ENCODE measurements at places on chromosomes 1 and 21.

- no peak for DNase-seq
These were observed 30.6 kb upstream of the SDE2 start for GRCh38 chr1:226029568-226030225.

DNA sequence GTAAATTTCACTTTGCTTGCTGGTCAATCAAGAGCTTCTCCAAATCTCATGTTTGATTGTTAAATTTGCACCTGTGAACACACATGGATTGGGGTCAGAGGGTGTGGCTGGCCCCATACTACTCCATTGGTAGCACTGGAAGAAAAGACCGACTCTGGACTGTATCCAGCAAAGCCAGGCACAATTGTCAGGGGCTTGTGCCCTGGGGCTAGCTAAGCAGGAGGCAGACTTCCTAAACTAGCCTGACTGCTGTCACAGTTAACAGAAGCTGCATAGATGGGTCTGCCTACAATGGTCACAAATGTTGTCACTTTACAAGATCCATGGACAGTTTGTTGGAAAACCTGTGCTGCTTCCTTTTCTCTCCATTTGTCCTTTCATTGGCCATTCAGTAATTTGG, 421.0 kb downstream of the DSCAM start:
- DNase-seq: no peak

GRCh38 chr1:226542623-226543103, 5.9 kb upstream of the STUM start:
- DNase-seq: no peak

GRCh38 chr1:202238914-202239313, 45.3 kb downstream of the LGR6 start:
- no peak for DNase-seq

- DNase-seq: no peak
These were observed 93.9 kb upstream of the ADGRL2 start for GRCh38 chr1:81706650-81707435.

GRCh38 chr1:234881893-234882771, 246.5 kb downstream of the TOMM20 start:
- peak; percentile 71 for DNase-seq

- DNase-seq: no peak
These were observed 274.0 kb upstream of the NR5A2 start for GRCh38 chr1:199753513-199753912.

DNA sequence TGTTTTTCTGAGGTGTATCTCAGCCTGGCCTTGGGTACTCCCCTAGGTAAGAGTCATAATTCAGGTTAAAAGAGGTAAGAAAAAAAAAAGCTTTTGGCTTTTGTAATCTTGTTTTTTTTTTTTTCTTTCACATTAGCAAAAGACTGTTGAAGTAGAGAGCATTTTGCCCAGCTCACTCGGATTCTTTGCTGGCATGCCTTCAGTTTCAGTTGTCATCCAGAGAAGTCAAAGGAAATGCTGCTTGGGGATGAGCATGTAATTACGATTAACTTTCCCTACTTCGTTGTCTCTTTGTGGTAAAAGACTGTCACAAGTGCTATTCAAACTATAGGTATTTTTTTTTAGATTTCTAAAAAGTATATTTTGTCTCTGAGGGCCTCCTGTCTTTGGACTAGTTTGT, 6.3 kb downstream of the BACH1 start:
- DNase-seq: no peak

GRCh38 chr1:213250041-213250440, 199.0 kb downstream of the RPS6KC1 start:
- DNase-seq: no peak

DNA sequence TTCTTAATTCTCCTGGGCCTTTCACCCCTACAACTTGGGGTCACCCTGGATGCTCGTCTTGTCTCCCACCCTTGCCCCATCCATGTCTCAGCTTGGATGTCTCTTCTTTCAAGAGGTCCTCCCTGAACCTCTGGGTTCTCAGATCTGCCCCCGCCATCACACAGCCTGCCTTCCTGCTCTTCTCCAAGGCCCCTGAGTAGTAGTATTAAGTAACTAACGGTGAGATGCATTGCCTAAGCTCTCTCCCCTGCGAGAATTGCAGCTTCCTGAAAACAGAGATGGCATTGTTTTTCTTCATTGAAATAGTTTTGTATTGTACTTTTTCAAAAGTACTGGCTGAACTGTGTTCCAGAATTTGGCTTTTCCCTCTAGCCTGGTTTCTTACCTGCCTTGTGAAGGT, 16.0 kb downstream of the MIIP start:
- DNase-seq: no peak

GRCh38 chr1:230012741-230013140, 54.3 kb upstream of the GALNT2 start:
- no peak for DNase-seq

- no peak for DNase-seq
These were observed 30.2 kb upstream of the RNF187 start for GRCh38 chr1:228457017-228457395.

DNA sequence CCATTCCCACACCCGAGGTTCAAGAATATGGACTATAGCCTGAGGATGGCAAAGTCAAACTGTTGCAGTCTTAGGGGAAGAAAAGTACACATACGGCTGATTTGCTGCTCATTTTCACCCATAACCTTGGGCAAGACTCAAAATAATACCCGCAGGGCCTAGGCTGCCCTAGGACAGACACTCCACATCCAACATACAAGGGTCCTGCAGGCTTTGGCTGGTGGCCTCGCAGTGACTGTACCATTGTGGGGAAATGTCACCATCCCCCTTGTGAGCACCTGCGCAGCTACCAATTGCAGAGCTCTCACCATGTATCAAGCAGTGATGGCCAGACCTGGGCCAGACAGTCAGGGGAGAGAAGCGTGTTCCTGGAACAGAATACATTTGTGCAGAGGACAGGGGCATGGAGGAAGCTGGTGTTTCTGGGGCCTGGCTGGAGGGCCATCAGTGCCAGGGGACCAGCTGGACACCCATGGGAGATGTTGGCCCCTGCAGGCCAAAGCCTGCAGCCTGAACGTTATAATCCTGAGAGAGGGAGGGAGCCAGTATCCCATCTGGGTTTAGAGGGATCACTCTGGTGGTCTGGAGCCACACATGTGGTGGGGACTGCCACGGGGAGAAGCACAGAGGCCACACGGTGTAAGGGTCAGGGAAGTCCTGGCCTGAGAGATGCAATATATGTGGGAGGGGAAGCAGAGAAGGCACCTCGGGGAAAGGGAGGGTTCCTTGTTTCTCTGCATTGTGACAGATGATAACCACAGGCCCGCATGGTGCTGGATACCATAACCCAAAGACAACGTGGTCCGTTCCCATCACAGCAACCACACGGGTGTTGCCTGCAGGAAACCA, 101.2 kb downstream of the GLIS1 start:
- no peak for DNase-seq

All from common myeloid progenitor, CD34-positive (primary cell).